ENCODE measurements at places on chromosomes 12 and 14.

DNA sequence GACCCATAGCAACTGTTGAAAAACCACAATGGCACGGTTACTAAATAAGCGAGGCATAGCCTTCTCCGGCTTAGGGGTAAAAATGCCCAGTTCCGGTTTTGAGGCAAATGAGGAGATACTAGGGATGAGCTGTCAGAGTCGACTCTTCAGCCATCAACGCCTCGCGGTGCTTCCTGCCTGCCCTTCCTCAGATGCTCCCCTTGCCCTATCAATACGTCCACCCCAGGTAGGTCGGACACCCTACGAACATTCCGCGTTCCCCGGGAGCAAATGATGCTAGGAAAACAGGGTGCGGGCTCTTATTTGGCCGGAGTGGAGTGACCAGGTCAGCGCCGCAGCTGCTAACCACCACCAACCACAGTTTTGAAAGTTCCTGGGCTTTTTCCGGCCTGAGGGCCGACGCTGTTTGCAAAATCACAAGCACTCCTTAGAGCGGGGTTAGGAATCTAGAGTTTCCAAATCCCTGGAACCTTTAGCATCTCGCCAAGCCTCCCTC lies 1.2 kb downstream of the SRSF9 start:
- DNase-seq, result no peak

GRCh38 chr14:37179896-37180502 lies 7.6 kb upstream of the SLC25A21 start:
- DNase-seq, result no peak

DNA sequence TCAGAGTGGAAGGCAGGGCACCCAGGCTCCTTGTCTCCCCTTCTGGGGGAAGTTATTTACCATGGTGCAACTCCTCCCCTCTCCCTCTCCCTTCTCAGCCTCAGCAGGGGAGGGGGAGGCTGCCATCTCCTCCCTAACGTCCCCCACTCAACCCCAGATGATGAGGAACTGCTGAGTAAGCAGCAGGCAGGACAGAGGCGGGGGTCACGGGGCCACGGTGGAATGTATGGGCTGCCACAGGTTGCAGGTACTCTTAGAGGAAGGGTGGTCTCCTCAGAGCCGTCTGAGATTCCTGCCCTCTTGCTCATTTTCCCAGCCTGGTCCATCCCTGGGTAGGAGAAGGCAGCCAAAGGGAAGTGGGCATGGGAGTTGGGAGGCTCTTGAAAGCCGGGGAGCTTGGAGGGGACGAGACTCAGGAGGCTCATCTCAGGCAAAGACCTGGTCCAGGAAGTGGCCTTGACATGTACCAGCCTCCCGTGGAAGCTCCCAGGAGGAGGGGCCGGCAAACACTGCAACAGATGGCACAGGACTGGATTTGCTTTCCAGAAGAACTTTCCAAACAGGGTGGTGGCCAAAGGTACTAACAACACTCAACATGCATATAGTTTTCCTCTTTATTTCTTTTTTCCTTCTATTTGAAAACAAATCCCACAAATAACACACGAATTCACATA lies 19.0 kb downstream of the RIN3 start:
- DNase-seq, result no peak

GRCh38 chr12:70989232-70989631 lies 68.7 kb upstream of the PTPRR start:
- no peak for DNase-seq

DNA sequence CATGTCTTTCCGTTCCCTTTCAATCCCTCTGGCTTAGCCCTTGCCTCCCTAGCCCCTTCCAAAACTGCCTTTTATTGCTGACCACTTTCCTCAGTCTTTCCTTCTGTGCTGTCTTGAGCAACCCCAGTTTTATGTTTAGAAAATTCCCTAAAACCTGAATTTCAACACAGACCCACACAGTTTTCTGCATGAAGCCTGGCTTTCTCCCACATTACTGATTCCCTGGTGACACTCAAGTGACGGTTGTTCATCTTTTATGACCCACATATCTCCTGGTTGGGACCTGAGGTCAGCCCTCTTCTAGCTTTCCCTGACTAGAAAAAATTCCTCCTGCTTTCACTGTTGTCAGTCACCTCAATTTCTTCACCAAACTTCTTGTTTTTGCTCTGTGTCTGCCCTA lies 21.0 kb downstream of the FGD4 start:
- no peak for DNase-seq

DNA sequence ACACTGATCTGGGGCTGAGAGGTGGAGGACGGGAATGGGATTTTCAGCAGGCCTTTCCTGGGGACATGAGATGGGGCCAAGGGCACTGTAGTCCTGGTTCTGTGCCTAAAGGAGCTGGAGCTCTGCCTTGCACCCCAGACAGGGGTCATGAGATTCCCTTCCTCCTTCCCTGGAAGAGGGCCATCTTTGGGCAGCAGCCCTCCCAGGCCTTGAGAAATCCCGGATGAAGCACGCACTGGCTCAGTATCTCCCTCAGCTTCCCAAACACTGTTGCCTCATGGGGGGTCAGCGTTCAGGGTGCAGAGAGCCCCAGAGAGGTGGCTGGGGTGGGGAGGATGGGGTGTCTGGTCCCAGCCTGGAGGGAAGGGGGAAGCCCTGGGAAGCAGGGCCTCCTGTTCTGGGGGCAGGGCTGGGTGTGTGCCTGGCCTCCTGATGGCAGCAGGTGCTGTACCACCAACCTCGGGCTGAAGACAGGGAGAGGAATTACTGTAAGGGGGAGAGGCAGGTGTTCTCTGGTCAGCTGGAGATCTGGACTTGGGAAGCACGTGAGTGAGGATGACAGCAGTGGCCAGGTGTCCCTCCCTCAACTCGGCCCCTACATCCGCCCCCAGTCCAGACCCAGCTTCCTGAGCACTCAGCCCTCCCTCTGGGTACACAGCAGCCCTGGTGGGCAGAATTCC lies 8.4 kb upstream of the NR4A1 start:
- DNase-seq, result no peak

- no peak for DNase-seq
These were observed 662 bp upstream of the BATF start for GRCh38 chr14:75521415-75522199.

GRCh38 chr12:41804026-41804425 lies 340.6 kb downstream of the GXYLT1 start:
- no peak for DNase-seq

DNA sequence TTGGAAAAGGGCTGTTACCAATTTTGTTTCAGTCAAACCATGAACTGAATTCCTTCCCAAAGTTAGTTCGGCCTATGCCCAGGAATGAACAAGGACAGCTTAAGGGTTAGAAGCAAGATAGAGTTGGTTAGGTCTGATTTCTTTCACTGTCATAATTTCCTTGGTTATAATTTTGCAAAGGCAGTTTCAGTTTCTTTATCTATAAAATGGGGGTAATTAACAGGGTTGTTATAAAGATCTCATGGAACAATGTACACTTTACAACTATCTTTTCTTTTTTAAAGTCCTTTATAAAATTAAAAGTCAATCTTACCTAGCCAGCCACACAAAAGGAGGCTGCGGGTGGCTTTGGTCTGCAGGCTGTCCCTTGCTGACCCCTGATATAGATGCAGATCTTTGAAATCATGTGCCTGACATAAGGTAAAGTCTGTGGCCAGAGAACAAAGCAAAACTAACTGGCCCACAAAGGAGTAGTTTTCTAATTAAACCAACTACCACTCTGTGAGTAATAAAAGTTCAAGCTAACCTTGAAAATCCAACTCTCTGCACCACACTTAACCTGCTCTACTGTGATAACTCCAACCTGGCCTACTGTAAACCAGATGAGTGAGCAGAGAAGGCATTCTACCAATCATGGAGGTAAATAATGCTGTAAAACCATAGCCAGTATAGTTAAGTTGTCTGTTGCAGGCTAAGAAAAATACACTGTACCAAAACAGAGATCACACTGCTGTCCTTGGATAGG lies 49.5 kb downstream of the SLC38A1 start:
- DNase-seq, result no peak

DNA sequence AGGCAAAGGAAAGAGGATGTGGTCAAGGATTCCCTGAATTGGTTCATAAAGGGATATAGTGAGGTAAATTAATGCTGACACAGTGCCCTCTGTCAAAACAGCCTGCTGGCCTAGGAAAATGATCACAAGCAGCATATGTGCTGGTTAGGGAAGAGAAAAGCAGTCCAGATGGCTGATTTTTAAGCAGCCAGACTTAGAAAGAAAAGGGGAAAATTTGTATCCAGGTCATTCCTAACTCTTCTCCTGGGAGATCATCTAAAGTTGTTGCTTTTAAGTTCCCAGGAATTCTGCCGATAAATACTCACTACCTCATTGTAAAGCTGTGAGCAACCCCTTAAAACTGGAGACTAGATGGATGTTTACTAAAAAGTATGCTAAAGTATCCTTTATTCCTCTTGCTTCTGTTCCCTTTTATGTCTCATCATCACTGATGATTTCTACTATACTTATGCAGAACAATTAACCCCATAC lies 46.4 kb upstream of the CNOT2 start:
- DNase-seq, result no peak

DNA sequence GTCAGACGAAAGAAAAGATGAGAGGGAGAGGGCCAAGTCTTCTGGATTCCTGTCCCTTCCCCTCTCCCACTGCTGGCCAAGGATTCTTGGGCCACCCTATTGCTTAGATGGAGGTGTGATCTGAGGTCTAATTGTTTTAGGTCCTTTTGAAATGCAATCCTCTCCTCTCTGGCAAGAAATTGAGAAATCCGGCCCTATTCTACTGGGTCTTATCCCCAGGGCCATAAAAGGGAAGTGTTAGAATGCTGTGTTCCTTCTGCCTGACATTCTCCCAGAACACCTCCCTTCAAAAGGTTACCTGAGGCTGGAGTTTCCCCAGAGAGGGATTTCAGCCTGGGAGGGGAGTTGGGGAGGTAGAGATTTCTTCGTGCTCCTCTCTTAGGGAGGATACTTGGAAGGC lies 4.4 kb downstream of the WNT5B start:
- DNase-seq, result no peak

GRCh38 chr12:96350982-96351381 lies 49.3 kb downstream of the CDK17 start:
- no peak for DNase-seq

GRCh38 chr14:55340482-55340881 lies 69.3 kb downstream of the FBXO34 start:
- DNase-seq, result no peak

- peak; percentile 98 for DNase-seq
These were observed 43.5 kb downstream of the DNAI7 start for GRCh38 chr12:25151476-25151875.

GRCh38 chr14:94722397-94722796 lies 47.5 kb downstream of the GSC start:
- no peak for DNase-seq

- DNase-seq, result no peak
These were observed 9.3 kb upstream of the TMEM121 start for GRCh38 chr14:105517096-105517495.

- no peak for DNase-seq
These were observed 298.9 kb downstream of the ITPR2 start for GRCh38 chr12:26534071-26534470.

DNA sequence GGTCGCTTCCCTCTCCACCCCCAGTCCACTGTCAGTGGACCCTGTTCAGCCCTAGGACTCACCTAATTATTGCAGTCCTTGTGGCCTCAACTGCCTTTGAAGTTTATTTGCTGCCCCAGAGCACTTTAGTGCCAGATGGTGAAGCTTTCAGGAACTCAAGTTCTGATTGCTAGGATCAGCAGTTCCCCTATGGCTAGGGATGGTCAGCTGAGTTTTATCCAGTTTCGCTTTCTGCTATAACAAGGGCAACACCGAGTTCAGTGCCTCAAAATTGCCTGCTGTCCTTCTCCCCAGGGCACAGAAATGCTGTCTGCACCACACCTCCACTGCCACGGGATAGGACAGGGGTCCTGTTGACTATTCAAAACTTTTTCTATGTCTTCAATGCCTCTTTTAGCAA lies 295.0 kb downstream of the GPHN start:
- no peak for DNase-seq

DNA sequence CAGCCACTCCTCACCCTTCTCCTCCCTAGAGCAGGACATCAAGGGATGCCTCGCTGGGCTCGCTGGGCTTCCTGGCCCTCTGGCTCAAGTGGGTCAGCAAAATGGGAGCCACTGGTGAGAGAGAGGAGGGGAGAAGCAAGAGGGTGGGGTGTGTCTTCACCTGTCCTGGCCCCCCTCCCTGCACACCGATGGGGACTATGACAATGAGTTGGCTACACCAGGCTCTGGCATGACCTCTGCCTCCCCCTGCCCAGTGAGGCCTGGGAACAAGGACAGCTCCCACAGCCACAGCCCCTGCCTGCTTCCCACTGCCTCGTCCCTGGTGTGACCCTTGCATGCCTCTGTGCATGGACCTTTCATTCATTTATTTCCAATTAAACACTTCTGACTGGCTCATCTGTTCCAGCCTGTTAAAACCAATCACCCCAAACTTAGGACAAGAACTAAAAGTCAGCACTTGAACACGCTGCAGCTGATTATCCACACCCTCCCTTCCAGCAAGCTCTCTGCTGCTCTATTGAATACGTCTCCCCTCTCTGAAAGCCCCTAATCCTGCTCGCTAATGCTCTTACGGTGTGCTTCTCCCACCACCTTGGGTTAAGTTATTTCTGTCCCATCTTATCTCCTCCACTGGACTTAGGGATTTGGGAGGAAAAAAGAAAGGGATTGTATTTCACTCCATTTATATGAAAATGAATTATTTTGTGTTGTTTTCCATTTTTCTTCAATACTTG lies 5.8 kb upstream of the PPP2R5C start:
- DNase-seq, result no peak

DNA sequence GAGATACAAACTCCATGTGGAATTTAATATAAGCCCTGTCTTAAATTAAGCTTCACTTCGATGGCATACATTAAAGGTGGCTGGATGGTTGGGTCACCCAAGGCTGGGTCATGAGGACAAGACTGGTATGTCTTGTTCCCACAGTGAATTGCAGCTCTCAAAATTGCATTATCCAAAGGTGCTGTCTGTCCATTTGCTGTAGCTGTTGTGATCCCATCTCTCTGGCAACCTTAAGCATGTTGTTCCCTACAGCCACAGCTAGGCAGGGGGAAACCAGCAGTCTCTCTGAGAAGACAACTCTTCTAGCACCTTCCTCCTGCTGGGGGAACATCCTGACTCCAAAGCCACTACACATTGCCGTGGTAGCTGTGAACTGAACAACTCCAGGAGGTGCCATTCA lies 187.0 kb downstream of the NUAK1 start:
- no peak for DNase-seq

DNA sequence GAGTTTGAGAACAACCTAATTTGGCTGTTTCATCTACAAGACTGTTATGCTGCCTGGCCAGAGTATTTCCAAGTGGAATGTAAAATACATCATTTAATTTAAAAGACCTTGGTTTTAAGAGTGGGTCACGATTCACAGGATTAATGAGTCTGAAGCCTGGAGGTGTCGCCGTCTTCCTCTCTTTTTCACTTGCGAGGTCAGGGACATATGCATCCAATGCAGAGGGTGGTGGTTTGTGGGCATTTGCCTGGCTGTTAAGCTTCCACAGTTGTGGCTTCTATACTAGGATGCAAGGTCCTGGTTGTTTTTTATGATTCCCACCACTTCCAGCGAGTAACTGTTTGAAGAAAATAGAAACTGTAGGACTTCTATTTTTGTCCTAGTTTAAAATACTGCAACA lies 22.8 kb upstream of the RASSF3 start:
- no peak for DNase-seq

DNA sequence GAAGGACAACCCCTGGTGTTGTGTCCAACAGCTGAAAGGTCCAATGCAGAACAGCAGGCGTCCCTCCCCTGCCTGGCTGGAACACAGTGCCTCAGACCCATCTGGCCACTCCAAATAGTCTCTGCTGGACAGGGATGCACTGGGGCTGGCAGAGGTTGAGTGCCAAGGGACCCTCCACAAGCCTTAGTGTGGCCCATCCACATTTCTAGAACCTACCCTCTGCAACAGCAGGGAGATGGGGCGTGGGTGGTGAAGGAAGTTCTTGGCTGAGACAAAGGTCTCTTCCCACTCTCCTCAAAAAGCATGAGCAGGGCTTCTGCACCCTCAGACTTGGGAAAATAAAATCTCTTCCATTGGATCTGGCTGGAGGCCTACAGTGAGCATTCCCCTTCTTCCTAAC lies 36.5 kb downstream of the LTBP2 start:
- DNase-seq, result no peak
